Muscle of arm (tissue), 14 donors: ENCODE measurements at places on chromosomes 7 and 10. TPM values are rescaled to one million over a fixed set of nuclear protein-coding genes. Genes with fewer than 3 reads are reported as not detected.

Gene MPP7
- 6.7 TPM for polyA plus RNA-seq

Gene CDC14C
- polyA plus RNA-seq, result not detected

Gene ADCK2
- polyA plus RNA-seq, result 10.8 TPM

Gene LDB3
- 427 TPM for polyA plus RNA-seq

Gene ADRA2A
- 3.6 TPM for polyA plus RNA-seq

Gene EPO
- not detected for polyA plus RNA-seq

Gene CUEDC2
- polyA plus RNA-seq, result 53.0 TPM

Gene OR13A1
- not detected for polyA plus RNA-seq

Gene KCNMA1
- 20.1 TPM for polyA plus RNA-seq

GRCh38 chr10:116270771-116271592 lies 2.0 kb downstream of the GFRA1 start:
- DNase-seq, result peak; percentile 35

- no peak for DNase-seq
Measured at GRCh38 chr10:77909021-77909748, 17.4 kb downstream of the DLG5 start.

DNA sequence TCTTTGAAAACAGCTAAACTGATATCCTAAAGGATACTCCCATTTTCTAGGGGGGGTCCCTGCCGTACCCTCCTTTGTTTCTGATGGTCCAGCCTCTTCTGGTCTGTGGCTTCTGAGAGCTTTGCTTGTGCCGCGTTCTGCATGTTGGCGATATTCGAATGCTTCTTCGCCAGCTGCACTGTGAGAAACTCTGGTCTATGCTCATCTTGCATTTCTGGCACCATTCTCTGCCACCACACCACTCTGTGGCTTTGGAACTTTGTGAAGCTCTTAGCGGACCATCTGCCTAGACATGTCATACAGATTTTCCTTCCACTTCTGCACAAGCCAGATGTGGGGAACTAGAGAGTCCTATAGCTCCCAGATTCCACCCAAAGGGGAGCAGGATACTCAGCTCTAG lies 197.2 kb downstream of the REEP3 start:
- no peak for DNase-seq

DNA sequence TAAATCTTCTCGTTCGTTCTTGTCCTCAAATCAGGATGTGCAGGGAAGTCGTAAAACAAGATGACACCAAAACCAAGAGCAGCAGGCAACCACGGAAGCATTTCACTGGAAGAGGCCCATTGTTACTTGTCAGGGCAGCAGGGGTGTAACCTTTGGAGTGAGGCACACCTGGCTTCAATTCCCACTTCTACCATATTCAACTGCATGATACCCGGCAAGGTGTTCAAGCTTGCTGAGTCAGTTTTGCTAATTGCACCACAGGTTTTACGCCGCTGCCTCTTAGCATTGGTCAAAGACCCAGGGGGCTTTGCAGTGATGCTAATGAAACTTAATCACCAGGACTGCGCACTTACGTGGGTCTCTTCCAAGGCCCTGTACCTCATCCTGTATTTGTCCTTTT lies 50.0 kb upstream of the PTER start:
- no peak for DNase-seq

DNA sequence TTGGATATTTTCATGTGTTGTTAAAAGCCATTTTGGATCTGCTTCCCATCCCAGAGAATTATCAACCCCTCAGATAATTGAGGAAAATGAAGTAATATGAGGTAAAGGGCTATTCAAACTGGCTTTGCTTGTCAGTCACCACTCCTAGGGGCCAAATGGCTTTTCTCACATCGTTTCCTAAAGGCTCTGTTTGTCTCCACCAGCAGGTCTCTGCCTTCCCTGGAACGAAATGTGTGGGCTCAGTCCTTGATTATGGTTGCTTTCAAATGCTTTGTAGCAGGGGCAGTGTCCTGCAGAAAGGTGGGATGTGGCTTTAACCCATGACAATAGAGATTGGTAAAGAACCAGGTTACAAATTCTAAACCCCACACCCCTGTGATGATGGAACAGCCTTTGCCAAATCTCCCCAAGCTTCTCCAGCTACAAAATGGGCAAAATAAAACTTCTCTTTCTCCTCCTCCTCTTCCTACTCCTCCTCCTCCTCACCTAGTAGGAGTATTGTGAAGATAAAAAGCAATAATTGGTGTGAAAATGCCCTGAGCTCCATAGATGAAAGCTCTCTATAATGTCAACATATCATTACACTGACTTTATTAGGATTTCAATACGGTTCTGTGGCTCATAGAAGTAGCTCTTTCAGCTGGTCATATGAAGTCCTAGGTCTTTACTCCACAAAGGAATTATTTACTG lies 127.6 kb downstream of the CHN2 start:
- DNase-seq, result no peak

GRCh38 chr7:150384406-150385301 lies 5.5 kb downstream of the ZNF775 start:
- no peak for DNase-seq

GRCh38 chr10:32156031-32156495 lies 99.8 kb upstream of the KIF5B start:
- DNase-seq, result no peak

DNA sequence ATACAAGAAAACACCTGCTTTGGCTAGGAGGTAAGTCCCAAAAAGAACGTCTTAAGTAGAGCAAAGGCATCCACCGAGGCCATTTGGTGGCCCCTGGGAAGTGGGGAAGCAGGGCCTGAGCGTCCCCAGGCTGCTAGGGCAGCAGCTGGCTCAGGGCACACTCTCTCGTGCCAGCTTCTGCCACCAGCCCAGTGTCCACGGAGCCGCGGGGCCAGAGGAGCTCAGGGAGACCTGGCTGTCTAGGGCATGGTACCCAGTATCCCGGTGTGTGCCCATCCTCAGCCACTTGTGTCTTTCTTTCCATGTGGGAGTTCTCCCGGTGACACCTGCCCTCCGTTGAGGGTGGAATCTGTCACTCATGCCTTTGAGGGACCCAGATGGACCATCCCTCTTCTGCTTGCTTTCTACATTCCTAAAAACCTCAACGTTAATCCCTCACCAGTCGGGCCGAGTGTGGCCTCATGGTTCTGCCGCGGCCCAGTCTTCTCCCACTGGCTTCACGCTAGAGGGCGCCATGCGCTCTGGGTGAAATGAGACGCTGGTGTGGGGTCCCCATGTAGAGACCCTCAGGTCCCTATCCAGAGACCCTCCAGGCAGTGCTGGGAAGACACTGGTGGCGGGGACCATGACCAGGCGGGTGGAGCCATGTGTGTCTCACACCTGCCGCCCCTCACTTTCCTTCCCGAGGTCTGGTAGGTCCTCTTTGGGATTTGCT lies 9.5 kb upstream of the AP5Z1 start:
- DNase-seq, result no peak

GRCh38 chr7:14380881-14381280 lies 391.4 kb upstream of the ETV1 start:
- no peak for DNase-seq

DNA sequence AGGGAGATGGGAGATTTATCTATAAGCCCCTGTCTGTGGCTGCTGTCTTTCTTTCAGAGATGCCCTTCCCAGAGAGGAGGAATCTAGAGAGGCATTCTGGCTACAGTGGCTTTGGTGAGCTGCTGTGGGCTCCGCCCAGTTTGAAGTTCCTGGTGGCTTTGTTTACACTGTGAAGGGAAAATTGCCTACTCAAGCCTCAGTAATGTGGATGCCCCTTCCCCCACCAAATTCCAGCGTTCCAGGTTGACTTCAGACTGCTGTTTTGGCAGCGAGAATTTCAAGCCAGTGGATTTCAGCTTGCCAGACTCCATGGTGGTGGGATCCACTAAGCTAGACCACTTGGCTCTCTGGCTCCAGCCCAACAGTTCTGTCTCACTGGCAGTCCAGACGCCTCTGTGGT lies 951.6 kb downstream of the CCSER2 start:
- DNase-seq, result no peak

- DNase-seq, result no peak
Measured at GRCh38 chr7:64037095-64037494, 8.1 kb upstream of the ZNF727 start.

DNA sequence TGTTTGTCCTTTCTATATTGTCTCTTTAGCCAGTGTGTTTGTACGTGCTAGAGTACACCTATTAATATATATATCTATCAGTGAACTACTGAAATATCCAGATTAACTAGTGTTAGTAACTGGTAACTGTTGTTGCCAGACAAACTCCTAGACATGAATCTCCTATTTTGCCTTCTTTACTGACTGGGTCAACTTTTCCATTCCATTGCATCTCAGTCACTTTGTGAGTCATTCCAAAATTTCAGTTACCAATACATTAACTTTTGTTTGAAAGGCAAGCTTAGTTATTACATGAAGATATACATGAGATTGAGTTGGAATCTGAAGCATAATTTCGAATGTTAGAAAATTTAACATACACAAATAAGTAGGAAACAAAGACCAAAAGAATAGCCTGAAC lies 51.4 kb downstream of the BTAF1 start:
- no peak for DNase-seq

DNA sequence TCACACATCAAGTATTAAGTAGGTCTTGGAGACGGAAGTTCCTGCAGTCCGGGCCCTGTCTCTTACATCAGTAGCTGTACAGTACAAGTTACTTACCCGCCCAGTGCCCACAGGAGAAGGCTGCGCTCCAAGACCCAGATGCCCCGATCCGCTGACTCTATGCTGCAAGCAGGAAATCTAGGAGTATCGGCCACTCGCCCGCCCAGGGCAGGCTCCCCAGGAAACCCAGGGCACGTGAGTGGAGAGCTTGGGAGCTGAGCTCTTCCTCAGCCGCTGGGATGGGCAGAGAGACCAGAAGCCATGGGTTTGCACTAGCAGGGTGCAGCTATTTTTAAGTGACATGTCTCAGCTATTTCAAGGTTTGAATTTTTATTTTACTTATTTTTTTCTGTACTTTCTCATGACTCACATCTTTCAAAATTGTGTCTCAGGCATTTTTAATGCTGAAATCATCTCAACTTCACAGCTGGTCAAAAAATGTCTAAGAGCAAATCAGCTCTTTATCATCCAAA lies 1.9 kb upstream of the GPER1 start:
- no peak for DNase-seq

DNA sequence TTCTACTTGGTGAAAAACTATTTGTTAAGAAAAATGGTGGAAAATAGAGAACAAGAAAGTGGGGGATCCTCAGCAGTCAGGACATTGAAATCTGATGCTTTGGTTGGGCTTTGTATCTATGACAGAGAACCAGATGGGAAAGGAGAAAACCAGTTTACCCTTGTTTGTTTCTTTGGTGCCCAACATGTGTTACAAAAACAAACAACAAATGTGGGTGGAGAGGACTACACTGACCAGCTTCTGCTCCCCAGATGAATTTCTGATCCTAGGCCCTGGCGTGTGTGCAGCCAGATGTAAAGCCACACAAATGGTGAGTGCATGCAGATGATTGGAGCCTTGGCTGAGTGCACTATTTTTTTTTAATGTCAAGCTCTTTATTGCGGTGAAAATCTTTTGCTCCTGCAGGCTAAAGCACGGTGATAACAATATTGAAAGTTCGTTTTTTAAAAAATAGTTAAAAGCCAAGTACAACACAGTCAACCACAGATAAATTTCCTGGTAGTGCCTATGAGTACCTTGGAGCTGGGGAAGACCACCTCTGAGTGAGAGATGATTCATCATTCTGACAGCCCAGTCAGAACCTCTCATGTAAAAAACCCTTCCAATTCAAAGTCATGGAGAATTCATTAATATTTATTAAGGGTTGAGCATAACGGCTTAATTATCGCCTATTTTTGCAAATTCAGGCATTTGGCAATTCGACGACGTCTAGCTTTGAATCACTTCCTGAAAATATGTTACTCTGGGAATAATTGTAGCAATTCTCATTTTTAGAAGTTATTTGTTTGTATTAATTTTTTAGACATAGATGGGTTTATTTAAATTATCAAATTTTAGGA lies 163.7 kb downstream of the AGMO start:
- no peak for DNase-seq

DNA sequence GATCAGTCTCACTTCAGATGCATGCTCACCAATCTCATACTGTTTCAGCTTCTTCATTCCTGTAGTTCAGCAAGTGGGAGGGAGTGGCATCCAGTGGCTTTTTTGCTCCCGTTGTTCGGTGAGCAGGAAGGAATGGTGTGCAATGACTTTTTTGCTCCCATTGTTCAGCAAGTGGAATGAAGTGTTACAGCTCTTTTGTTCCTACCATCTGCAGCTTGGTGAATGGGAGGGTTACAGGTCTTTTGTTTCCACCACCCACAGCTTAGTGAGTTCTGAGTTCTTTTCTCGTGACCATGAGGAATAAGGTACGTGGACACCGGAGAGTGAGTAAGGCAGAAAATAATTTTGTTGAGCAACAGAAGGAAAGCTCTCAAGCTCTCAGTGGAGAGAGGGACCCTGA lies 363.6 kb downstream of the ATRNL1 start:
- no peak for DNase-seq

GRCh38 chr7:23542752-23543151 lies 11.0 kb upstream of the TRA2A start:
- DNase-seq, result no peak

DNA sequence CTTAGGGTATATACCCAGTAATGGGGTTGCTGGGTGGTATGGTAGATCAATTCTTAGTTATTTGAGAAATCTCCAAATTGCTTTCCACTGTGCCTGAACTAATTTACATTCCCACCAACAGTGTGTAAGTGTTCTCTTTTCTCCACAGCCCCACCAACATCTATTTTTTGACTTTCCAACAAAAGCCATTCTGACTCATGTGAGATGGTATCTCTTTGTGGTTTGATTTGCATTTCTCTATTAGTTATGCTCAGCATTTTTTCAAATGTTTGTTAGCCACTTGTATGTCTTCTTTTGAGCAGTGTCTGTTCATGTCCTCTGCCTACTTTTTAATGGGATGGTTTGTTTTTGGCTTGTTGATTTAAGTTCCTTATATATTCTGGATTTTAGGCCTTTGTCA lies 66.4 kb downstream of the MGAM2 start:
- DNase-seq, result no peak

DNA sequence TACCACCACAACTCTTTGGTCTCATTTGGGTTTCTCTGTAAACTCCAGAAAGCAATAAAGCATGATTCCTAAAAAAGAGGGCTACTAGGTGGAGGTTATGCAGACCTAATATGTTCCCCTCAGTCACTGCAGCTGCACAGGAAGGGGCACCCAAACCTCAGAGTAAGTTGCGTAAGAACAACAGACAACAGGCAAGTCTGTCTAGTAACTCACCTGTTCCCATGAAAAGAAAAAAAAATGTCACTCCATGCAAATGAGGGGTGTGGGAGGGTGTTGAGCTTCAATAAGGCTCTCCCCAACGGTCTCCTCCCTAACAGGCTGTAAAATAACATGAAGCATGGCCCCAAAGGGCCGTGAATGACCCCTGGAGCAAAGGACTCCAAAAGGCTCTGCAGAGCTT lies 461.4 kb downstream of the KCNMA1 start:
- DNase-seq, result no peak

- DNase-seq, result no peak
Measured at GRCh38 chr7:107386548-107387102, 83.2 kb upstream of the GPR22 start.

DNA sequence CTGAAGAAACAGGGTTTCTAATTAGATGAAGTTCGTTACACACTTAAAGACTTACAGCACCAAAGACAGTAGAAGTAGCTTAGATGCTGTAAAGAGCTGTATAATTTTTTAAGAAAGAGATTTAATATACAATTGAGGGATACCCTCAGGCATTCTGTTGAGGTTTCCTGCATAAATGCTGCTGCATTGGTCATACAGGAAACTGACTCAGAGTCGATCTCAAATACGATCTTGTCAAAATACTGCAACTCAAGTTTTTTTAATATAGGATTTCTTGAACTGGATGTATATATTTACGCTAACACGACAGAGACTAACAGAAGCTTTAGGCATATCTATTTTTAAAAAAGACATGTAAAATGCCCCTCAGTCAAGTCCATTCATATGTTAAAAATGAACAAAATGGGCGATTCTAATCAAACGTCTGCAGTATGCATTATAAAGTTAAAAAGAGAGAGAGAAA lies 2.4 kb upstream of the ARID5B start:
- no peak for DNase-seq

- DNase-seq, result no peak
Measured at GRCh38 chr7:1534330-1535099, 4.0 kb downstream of the MAFK start.
